ENCODE measurements at places on chromosomes 6 and 20.

- no peak for DNase-seq
Measured at GRCh38 chr6:85887461-85887860, 244.8 kb upstream of the SYNCRIP start.

- no peak for DNase-seq
Measured at GRCh38 chr6:121678245-121678644, 242.8 kb downstream of the GJA1 start.

DNA sequence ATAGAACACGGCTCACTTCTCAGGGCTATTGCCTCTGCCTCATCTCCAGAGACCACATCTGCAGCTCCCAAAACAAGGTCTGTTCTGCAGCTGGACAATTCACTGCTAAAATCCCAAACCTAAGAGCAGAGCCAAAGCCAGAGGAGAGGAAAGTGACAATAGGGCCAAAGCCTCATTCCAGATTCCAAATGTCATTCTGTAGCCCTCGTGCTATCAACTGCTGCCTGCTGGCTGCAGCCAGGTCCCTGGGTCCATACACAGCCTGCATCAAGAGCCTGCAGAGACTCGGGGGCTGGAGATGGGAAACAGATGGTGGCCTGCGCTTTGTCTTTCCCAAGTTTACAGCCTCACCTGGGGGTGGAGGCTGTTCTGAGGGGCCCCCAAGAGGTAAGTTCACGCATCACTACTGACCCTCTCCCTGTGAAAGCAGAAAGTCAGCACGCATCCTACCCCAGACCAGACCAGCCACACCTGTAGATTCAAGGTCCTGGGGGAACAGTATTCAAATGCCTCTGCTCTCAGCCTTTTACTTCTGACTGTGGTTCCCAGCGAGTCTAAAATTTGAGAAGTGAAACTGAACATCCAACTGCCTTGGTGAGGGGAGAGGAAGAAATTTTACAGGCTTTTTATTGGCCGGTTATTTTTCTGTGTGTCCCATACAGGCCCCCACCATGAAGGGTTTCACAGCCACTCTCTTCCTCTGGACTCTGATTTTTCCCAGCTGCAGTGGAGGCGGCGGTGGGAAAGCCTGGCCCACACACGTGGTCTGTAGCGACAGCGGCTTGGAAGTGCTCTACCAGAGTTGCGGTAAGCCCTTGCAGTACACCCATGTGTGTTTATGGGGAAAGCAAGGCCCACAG is at the start of gene LY86:
LY86 (plus strand) TSS at position 657 of the 860 bp plus-strand sequence; CDS start at position 672, 15 bp downstream.
- no peak for DNase-seq

- no peak for DNase-seq
Measured at GRCh38 chr6:76888351-76888750, 574.9 kb downstream of the HTR1B start.

DNA sequence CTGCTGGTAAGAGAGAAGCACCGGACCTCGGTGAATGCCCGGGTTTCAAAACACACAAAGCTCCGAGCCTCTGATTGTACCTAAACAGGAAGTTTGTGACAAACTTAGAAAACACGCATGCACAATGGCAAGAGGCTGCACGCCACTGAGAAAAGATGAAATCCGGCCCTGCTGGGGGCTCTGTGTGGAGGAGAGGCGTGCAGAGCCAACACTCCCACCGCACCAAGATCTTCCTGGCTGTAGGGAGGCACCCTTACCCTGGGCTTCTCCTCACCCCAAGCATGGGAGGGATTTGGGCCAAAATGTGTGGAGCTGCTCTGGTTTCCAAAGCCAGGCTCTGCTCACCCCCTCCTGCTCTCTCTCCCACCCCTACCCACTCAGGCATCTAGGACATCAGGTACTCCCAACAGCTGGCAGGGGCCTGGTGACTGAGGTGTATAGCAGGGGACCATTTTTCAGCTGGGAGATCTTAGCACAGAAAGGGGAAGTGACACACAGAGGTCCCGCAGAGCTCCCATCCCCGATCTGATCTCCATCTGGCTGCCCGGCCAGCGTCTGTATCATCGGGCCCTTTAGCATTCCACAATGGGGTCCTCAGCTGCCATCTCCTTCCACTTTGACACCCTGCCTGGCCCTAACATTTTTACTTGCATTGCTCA is 84.2 kb downstream of the TRERF1 start:
- no peak for DNase-seq
